ENCODE measurements at places on chromosomes 1 and 21.

DNA sequence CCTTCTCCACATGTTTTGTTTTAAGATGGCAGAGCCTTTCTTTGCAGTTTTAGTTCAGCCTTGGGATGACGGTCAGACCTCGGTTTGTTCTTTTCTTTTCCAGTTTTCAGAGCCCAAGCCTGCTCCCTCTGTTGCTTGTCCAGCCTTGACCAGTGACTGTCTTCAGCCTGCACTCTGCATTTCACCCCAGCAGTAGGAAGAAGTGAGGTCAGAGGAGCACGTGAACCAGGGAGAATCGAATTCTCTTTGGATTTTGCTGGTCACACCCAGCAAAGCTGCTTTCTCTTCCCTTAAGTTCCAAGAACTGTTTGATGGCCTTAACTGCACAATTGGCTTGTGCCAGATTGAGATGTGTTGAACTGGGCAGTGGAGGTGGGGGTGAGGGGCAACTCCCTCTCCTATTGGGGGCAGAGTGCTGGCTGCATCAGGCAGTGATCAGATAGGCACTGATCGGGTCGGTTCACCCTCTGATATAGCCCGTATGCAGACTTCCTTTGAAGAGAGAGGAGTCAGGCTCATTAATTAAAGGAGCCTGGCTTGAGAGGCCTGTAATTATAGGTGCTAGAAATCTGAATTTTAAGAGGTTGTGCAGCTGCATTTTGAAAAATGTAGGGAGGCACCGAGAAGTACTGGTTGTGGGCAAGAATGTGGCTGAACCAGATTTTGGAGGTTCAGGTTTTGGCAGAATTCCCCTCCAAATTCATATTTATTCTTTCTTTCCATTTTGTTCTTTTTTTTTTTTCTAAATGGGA lies 42.4 kb downstream of the PEX14 start:
- DNase-seq: no peak

DNA sequence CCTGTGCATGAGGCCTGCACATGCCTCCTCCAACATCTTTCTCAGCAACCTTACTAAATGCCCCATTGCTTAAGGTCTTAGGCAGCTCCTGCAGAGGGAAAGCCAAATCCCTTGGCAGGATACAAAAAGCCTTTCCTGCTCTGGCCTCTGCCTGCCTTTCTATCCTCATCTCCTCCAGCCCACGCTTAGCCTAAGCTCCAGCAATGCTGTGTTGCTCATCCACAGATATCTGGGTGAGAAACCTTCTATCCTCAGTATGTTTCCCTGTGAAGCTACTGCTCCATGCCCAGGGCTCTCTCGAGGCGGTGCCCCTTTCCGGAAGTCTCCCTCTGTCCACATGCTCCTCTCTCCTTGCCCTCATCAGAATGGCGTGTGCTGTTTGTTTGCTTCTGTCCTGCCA lies 37.0 kb upstream of the CCSAP start:
- no peak for DNase-seq

GRCh38 chr1:71307451-71307850 lies 226.6 kb upstream of the ZRANB2 start:
- no peak for DNase-seq

GRCh38 chr1:32926562-32926961 lies 25.4 kb upstream of the TMEM54 start:
- DNase-seq: no peak

DNA sequence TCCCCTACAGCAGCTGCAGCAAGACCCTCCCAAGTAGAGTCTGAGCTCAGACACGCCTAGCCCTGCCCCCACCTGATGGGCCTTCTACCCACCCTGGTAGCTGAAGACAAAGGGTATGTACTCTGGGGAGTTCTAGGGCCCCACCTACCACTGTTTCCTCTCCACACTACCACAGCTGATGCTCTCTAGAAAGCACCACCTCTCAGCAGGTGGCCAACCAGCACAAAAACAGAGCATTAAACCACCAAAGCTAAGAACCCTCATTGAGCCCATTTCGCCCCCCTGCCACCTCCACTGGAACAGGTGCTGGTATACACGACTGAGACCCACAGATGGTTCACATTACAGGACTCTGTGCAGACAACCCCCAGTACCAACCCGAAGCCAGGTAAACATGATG lies 258.9 kb downstream of the SETD4 start:
- no peak for DNase-seq

GRCh38 chr1:3581296-3582036 lies 29.8 kb downstream of the MEGF6 start:
- no peak for DNase-seq

DNA sequence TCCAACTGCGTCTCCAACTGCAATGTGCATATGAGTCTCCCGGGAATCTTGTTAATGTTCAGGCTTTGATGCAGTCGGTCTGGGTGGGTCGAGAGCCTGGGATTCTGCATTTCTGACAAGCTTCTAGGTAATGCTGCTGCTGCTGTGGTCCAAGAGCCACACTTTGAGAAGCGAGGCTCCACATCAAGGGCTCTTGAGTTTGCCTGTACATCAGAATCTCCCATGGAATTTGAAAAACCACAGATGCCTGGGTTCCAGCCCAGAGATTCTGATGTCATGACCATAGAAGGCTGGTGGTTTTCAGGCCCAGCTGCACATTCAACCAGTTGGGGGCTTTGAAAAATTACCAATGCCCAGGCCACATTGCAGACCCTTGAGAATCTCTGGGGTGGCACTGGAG lies 93.9 kb upstream of the TARDBP start:
- no peak for DNase-seq

Data from NCI-H2081 treated with DMSO at 0.1 percent for 48 hours (cell line).